GM12878 (cell line): ENCODE measurements at places on chromosomes 5 and 9.

- peaks cover 7% of the 10 kb centered on the region for H3K36me3 ChIP-seq
- peaks cover 20% of the 10 kb centered on the region for H3K4me1 ChIP-seq
- no peaks in the 10 kb centered on the region for H3K27me3 ChIP-seq
- H3K27ac ChIP-seq, result peak overlapping the region; percentile 82
- peak; percentile 72 for DNase-seq
These were observed 45.4 kb downstream of the RAB14 start for GRCh38 chr9:121156263-121156731.

DNA sequence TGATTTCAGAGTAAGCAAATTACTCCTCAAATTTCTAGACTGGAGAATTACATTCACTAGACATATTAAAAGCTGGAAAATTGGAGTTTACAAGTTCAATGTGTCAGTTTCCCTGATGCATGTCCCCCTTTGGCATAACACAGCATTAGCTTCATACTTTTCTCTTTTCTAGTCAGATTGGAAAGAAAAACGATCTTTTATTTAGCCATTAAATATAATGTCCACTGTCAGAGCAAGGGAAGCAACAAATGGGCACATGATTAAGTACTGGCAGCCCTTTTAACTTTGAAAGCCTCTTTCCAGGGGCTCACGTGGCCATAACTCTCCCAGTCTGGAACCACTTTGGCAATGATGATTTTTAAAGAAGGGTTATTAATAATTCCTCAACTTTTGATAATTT lies 203.3 kb downstream of the KCNN2 start:
- H3K4me3 ChIP-seq, result no peak overlapping the region
- no peak overlapping the region for H3K27ac ChIP-seq
- H3K27me3 ChIP-seq, result no peaks in the 10 kb centered on the region
- no peaks in the 10 kb centered on the region for H3K36me3 ChIP-seq
- no peak for DNase-seq

GRCh38 chr5:178432421-178433272 lies 157.5 kb downstream of the COL23A1 start:
- H3K27me3 ChIP-seq, result no peaks in the 10 kb centered on the region
- H3K36me3 ChIP-seq, result no peaks in the 10 kb centered on the region
- H3K27ac ChIP-seq, result no peak overlapping the region
- H3K4me3 ChIP-seq, result no peak overlapping the region
- no peak for DNase-seq
- no peaks in the 10 kb centered on the region for H3K4me1 ChIP-seq

DNA sequence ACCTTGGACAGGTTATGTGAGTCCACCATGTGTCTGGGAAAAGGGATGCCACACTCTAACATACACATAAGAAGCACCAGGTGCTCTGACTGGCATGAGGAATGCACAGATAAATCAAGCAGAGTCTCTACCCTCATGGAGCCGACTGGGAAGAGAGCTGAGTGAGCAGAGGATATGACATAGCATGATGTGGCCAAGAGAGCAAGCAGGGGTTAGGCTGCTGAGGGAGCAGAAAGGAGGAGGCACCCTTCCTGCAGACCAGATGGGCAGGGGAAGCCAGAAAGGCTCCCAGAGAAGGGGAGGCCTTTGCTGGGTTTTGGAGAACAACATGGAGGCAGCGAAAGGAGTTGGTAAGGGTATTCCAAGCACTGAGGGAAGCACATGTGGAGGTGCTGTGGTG lies 223.1 kb downstream of the GNA14 start:
- no peak overlapping the region for H3K4me3 ChIP-seq
- no peaks in the 10 kb centered on the region for H3K4me1 ChIP-seq
- no peaks in the 10 kb centered on the region for H3K36me3 ChIP-seq
- no peak for DNase-seq
- no peaks in the 10 kb centered on the region for H3K27me3 ChIP-seq

DNA sequence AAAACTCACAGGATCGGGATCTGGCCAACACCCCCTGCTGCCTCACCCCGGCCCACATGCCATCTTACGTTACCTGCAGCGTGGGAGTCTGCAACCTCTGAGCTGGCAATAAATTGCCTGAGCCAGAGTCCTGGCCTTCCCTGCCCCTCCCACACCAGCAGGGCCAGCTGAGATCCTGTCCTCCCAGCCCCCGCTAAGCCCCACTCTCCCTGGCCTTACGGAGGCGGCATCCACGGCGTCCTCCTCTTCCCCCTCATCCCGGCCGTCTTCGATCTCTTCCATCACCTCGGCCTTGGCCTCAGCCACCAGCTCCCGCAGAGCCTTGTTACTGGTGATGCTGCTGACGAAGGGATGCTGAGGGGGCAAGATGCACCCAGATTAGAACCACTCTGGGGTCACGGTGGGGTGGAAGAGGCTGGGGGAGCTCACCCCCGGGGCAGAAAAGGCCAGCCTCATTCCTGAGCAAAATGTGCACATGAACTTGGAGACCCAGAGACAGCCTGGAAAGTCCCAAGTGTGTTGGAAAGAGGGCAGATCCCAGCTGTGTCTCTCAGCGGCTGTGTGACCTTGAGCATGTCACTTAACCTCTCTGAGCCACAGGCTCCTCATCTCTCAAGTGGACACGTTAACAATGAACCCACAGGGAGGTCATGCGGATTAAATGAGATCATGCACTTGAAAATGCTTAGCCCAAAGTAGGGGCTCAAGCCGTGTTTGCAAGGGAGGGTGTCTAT lies 89.9 kb upstream of the FBXW11 start:
- no peaks in the 10 kb centered on the region for H3K4me1 ChIP-seq
- no peaks in the 10 kb centered on the region for H3K27me3 ChIP-seq
- H3K4me3 ChIP-seq, result no peak overlapping the region
- no peak for DNase-seq
- peaks cover 52% of the 10 kb centered on the region for H3K36me3 ChIP-seq

DNA sequence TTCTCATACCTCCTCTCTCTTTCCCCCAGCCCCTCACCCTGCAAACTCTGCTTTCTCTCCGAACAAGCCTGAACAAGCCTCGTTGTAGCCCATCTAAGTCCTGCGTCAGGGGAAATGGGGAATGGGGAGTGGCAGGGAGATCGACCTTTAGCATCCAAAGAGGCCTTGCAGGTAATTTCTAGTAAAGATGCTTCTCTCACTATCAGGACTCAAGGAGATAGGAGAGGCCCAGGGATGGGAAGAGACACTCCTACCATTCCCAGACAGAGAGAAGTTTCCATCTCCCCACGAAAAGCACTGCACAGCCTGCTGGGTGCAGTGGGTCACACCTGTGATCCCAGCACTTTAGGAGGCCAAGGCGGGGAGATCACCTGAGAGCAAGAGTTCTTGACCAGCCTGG lies 44.4 kb upstream of the CTNNA1 start:
- no peaks in the 10 kb centered on the region for H3K36me3 ChIP-seq
- no peak for DNase-seq
- no peak overlapping the region for H3K27ac ChIP-seq

DNA sequence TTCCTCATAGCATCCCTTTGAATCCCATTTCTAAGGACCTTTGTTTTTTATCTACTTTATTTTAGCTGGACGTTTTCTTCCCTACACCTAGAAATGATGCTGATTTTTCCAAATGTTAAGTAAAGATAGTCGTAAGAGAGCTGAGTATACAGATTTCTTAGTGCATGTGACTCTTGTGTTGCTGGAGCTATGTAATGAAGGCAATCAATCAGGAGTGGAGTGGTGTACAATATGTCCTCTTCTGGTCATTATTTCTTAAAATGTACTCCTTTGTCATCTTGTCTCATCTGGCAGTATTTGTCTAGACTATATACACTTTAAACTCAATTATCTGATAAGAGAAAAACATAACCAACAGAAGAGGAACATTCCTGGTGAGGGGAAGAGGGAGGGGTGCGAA lies 13.5 kb downstream of the GAPT start:
- H3K4me3 ChIP-seq, result no peak overlapping the region
- no peaks in the 10 kb centered on the region for H3K27me3 ChIP-seq
- H3K4me1 ChIP-seq, result peaks cover 5% of the 10 kb centered on the region
- no peak overlapping the region for H3K27ac ChIP-seq
- H3K36me3 ChIP-seq, result no peaks in the 10 kb centered on the region
- DNase-seq, result no peak

GRCh38 chr9:113454914-113455761 lies 8.4 kb upstream of the RGS3 start:
- DNase-seq, result no peak
- no peak overlapping the region for H3K4me3 ChIP-seq
- H3K27me3 ChIP-seq, result no peaks in the 10 kb centered on the region
- H3K36me3 ChIP-seq, result no peaks in the 10 kb centered on the region

- no peak for DNase-seq
- no peaks in the 10 kb centered on the region; the same call in 1 of the 2 replicates for H3K27me3 ChIP-seq
- no peak overlapping the region for H3K4me3 ChIP-seq
- peaks cover 6% of the 10 kb centered on the region; the same call in 1 of the 2 replicates for H3K4me1 ChIP-seq
These were observed 98.9 kb upstream of the FCN2 start for GRCh38 chr9:134781591-134782302.

DNA sequence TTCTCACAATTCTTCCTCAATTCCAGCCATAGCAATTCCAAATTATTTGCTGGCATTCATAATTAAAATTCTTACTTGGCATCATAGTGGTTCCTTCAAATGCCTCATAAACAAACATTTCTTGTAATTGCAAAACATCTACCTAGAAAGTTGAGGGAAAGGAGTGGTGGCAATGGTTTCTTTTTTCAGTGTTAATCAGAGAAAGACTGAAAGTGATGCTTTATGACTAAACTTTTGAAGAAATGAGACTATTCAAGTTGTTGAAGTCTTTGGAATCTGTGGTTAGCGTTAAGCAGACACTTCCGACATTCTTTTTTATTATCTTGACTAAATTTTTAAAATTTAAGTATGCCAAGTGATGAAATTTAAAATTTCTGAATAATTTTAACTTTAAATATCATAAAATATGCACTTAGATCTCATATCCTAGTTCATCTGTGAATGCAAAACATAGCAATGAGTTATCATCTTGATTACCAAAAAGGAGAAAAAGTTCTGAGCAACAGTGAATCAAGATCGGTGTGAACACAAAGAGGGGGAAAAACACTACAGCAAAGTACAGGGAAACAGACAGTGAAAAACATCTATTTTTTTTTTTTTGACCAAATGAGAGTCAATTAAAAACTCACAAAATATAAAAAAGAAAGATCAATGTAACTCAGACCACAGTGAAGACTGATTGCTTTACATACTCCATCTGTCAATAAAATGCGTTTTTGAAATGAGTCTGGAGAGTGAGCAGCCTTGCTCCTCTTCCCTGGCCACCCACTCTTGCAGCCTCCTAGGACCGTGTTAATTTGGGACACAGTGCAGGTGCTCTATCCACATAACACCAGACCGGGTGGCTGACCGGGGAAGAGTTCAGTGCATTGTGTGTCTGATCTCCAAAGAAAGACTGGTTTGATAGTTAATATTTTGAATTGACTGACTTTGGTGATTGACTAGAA lies 20.6 kb upstream of the IL7R start:
- DNase-seq, result no peak
- no peak overlapping the region for H3K27ac ChIP-seq
- no peaks in the 10 kb centered on the region; the same call in 1 of the 2 replicates for H3K27me3 ChIP-seq
- no peaks in the 10 kb centered on the region for H3K36me3 ChIP-seq
- H3K4me1 ChIP-seq, result peaks cover 5% of the 10 kb centered on the region; the same call in 1 of the 2 replicates
- H3K4me3 ChIP-seq, result no peak overlapping the region

DNA sequence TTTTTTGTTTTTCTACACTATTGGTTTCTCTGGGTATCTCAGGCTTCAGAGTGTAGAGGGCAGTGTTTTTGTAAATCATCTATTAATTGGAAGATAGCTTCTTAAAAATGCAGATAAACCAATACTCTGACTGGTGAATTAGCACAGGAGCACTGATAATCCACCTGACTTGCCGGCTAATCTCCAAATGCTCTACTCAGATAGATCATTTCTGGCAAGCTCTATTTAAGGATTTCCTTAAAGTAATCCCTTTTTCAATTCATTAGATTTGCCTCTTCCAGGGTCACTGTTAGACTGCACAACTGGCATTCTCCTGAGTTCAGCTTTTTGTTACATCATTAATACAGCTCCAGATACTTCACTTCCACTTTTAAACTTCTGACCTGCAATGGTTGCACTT lies 1390.3 kb upstream of the NUDT12 start:
- H3K36me3 ChIP-seq, result no peaks in the 10 kb centered on the region
- no peaks in the 10 kb centered on the region for H3K4me1 ChIP-seq
- H3K4me3 ChIP-seq, result no peak overlapping the region
- H3K27ac ChIP-seq, result no peak overlapping the region
- no peaks in the 10 kb centered on the region for H3K27me3 ChIP-seq
- no peak for DNase-seq

- no peak overlapping the region for H3K4me3 ChIP-seq
- no peaks in the 10 kb centered on the region for H3K36me3 ChIP-seq
- no peak for DNase-seq
- no peak overlapping the region for H3K27ac ChIP-seq
These were observed 72.0 kb downstream of the MROH2B start for GRCh38 chr5:40999142-40999541.

DNA sequence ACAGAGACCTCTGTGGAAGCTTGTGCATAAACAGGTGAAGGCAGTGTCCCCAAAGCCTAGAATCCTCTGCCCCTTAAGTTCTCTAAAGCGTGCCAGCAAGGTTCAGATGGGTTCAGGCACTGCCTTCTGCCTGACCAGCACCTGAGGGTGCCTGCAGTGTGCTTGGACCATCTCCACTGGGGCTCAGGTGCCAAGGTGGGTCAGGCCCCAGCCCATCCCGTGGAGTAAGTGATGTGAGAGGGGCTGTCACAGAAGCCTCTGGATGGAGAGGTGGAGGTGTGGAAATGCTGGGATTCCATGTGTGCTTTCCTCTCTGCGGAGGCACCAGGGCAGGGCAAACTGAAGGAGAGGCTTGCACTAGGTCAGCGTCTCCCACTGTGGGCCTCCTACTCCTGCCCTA lies 118.5 kb downstream of the DAB2IP start:
- H3K4me1 ChIP-seq, result no peaks in the 10 kb centered on the region
- no peaks in the 10 kb centered on the region for H3K36me3 ChIP-seq
- H3K4me3 ChIP-seq, result no peak overlapping the region
- H3K27ac ChIP-seq, result no peak overlapping the region
- no peaks in the 10 kb centered on the region for H3K27me3 ChIP-seq
- DNase-seq, result no peak

- H3K4me1 ChIP-seq, result peaks cover 4% of the 10 kb centered on the region; the same call in 1 of the 2 replicates
- no peaks in the 10 kb centered on the region; the same call in 1 of the 2 replicates for H3K27me3 ChIP-seq
- no peak overlapping the region for H3K27ac ChIP-seq
- H3K4me3 ChIP-seq, result no peak overlapping the region
These were observed 148.0 kb upstream of the ADRA1B start for GRCh38 chr5:159768243-159768642.

DNA sequence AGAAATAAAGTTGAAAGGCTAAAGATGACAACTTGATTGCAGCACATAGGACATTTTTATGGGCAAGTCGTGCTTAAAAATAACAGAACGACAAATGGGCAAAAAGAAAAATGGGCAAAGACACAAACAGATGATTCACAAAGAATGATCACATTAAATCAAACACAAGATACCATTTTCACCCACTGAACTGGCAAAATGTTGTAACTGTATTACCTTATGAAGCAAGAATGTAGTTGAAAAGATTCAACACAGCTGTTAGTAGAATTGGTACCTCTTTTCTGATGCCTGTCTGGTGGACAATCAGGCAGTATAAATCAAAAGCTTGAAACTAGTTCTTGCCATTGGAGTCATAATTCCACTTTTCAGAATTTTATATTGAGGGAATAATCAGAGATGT lies 81.0 kb upstream of the PALM2AKAP2 start:
- H3K27ac ChIP-seq, result no peak overlapping the region
- H3K27me3 ChIP-seq, result no peaks in the 10 kb centered on the region

GRCh38 chr9:130768265-130768664 lies 66.8 kb upstream of the ABL1 start:
- H3K4me1 ChIP-seq, result peaks cover 49% of the 10 kb centered on the region
- H3K36me3 ChIP-seq, result no peaks in the 10 kb centered on the region
- peak overlapping the region; percentile 4 for H3K27ac ChIP-seq
- H3K4me3 ChIP-seq, result no peak overlapping the region

- H3K4me3 ChIP-seq, result no peak overlapping the region
- no peak for DNase-seq
These were observed 208.7 kb downstream of the GADD45G start for GRCh38 chr9:89813482-89813881.
